Fibroblast of skin of abdomen (primary cell): ENCODE measurements at places on chromosomes 5 and 9.

GRCh38 chr5:170246126-170246870 lies 13.5 kb downstream of the C5orf58 start:
- DNase-seq = no peak

DNA sequence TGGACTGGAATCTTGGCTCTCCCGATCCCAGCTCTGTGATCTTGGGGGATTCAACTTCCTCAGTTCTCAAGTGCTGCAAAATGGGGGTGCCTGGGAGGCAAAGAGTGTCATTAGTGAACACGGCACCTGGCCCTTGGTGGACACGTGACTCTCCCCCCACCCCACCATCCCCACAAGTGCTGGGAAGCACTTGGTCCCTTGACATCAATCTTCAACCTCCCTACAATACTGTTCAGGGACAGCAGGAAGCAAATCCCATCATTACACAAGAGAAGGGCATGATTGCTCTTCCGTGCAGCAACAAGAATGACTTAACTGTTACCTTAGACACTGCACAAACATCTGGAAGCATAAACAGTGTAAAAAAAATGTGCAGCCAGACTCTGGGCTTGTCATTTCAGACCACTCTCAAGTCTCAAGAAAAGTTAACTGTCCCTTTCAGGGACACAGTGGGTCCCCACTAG lies 61.4 kb downstream of the PSMB7 start:
- DNase-seq = peak; percentile 23

- DNase-seq = no peak
These were observed 281.7 kb downstream of the FANCC start for GRCh38 chr9:95035846-95036245.

DNA sequence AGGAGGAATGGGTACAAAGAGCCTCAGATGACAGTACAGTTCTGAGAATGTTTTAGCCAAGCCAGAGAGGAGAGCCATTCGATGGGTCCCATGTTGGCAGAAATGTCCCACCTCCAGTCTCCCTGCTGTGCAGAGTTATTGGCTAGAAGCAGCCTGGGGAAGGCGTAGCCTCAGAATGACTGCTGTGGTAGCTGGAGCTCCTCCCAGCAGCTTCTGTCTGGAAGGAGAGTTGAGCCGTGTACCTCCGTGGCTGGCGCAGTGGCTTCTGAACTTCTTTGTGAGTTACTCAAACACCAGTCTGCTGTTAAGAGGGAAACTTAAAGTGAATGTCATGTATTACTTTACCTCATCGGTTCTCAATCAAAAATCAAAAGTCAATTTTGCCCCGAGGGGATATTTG lies 193.3 kb upstream of the SNX2 start:
- peak; percentile 18 for DNase-seq

- DNase-seq = no peak
These were observed 152.8 kb upstream of the PRLR start for GRCh38 chr5:35383041-35383440.

GRCh38 chr9:135463140-135463539 lies 16.4 kb upstream of the PPP1R26 start:
- DNase-seq = peak; percentile 23

GRCh38 chr5:17355586-17356346 lies 138.3 kb downstream of the BASP1 start:
- DNase-seq = peak; percentile 54

GRCh38 chr5:16589658-16590057 lies 27.1 kb downstream of the RETREG1 start:
- DNase-seq = no peak

DNA sequence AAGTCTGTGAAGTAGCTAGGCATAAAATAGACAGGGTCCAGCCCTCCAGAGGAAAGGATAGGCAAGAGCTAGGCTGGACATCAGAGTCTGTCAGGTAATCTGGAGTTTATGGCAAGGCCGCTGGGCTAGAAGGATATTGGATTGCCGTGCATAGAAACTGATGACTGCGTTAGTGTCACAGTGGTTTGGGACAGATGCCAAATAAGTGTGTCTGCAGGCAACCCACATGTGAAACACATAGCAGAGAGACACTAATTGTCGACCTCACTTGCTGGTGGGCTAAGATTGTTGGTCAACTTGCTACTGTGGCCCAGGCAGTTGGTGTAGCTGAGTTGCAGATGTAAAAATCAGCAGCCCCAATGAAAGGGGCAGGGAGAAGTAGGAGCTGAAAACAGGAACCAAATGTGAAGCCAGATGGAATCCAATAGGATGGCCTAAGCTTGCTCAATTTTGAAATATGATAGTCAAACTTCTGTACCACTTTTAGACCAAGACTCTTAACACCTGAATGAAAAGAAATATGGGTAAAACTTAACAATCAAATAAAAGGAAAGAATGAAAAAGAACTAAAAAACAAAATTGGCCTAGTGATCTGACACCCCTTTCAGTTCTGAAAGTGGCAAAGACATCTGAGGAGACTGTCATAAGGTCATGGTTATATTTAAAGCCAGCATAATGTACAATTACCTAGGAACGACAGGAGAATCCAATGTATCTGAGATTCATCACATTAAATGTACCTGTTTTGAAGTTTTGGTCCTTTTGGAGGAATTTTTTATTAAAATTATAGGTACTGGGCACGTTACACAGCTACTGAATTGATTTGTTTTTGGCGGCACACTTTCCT lies 243.3 kb upstream of the ACTBL2 start:
- peak; percentile 43 for DNase-seq

DNA sequence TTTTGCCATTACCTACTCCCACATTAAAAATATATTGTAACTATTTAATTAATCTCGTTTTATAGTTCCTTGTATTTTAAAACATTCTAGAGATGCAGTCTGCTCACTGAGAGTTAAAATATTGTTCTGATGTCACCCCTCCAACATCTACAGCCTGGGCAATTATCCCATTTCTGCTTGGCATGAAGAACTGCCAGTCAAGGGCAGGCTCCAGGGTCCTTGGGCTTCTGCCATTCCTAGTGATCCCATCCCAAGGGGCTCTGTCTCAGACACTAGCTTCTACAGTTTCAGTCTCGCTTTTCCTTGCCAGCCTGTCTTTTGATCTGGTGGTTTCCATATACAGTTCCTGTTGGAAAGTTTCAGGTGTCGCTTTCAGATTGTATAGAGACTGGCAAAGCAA lies 287.2 kb downstream of the TMEM232 start:
- no peak for DNase-seq

DNA sequence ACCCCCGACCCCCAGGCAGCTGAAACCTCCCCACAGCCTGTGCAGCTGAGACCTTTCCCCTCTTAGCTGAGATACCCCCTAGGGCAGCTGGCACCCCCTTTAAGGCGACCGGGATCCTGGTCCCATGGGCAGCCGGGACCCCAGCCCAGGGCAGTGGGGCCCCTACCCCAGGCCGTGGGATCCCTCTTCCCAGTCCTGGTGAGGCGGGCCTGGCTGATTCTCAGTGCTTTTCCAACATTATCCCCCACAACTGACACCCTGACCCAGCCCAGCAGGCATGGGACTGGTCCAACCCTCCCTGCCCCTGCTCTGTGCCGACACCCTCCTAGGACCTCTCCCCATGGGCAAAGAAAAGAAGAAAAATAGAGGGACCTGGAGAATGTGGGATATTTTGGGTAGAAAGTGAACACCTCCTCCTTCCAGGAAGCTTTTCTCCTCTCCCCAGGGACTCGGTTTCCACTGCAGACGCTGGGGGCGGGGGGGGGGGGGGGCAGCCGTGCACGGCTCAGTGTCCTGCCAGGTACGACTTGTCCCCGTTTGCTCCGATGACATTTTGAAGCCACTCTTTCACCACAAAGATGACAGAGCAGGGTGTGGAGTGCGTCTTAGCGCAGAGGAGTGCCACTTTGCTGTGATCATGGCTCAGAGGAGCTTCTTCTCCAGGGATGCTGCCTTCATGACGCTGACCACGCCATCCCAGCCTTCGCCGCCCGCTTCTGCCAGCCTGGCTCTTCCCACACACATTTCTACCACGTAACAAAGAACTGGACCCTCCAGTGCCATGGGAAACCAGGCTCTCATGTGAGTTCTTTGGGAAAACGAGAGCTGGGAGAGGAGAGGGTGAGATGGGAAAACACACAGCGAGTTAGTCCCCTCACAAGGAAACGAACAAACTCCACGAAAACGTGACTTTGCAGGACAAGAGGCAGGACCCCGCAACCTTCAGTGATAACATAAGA lies 47.5 kb downstream of the MRPL36 start:
- no peak for DNase-seq

- DNase-seq = no peak
These were observed 100.2 kb downstream of the COL5A1 start for GRCh38 chr9:134741846-134742245.

DNA sequence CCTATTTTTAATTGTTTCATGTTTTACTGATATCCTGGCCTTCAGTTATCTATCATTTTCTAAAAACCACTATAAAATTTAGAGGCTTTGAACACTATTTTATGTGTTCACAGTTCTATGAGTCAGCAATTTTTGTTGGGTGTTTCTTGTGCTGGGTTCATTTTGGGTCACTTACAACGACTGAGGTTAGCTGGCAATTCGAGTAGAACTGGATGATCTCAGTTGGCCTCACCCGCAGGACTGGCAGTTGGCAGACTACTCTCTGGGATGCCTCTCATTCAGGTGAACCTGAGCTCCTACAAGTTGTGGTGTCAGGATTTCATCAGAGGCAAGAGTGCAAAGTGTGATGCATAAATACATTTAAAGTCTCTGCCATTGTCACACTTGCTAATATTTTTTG lies 151.0 kb upstream of the PAPPA start:
- peak; percentile 48 for DNase-seq

DNA sequence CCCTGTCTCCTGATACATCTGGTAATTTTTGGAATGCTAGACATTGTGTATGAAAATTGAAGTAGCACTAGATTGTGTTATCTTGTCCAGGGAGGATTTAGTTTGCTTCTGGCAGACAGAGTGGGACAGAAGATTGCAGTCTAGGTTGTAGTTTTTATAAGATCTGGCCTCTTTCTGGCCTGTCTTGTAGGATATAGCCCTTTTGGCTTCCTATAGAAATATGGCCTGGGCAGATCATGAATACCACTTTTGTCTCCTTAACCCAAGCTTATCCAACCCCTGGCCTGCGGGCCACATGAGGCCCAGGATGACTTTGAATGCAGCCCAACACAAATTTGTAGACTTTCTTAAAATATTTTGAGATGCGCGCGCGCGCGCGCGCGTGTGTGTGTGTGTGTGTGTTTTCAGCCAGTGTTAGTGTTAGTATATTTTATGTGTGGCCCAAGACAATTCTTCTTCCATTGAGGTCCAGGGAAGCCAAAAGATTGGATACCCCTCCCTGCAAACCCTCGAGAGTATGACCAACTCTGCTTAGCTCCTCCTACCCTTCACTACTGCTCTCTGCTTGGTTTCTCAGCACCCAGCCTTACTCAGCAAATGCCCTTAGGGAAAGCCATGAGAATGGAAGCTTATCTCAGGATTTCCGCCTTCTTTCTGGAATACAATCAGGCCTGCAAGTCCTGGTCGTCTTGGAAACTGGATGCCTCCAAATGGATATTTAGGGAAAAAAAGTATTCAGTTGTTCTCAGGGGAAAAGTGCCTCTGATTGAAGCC lies 26.5 kb downstream of the ANKRD33B start:
- DNase-seq = no peak

DNA sequence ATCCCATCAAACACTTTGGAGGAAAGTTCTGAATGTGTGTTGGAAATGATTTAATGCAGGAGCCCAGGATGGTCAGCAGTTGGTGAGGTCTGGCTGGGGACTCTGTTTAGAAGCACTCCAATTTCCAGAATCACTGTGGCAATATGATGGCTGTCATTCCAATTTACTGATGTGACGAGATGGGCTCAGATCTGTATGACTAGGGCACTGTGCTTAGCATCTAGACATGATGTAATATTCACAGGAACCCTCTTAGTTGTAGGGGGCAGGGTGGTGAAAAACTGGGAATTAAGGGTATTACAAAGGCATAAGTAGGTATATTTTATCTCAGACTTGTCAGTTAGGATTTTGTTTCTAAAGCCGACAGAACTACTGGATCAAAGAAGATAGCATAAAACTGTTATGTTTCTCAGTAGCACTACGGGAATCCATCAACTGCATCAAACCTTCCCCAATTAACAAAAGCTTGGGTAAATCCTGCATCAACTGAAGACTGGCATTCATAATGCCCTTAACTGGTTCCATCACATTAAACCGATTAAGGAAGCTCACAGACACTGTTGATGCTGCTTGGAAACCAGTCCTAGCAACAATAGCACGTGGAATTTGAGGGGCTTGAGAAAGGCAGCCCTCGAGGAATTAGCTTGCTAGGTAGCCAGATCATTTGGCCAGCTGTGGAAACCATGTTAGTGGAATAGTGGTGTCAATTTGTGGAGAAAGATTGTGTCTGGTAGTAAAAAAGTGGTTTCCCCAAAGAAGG lies 86.1 kb downstream of the SV2C start:
- no peak for DNase-seq

DNA sequence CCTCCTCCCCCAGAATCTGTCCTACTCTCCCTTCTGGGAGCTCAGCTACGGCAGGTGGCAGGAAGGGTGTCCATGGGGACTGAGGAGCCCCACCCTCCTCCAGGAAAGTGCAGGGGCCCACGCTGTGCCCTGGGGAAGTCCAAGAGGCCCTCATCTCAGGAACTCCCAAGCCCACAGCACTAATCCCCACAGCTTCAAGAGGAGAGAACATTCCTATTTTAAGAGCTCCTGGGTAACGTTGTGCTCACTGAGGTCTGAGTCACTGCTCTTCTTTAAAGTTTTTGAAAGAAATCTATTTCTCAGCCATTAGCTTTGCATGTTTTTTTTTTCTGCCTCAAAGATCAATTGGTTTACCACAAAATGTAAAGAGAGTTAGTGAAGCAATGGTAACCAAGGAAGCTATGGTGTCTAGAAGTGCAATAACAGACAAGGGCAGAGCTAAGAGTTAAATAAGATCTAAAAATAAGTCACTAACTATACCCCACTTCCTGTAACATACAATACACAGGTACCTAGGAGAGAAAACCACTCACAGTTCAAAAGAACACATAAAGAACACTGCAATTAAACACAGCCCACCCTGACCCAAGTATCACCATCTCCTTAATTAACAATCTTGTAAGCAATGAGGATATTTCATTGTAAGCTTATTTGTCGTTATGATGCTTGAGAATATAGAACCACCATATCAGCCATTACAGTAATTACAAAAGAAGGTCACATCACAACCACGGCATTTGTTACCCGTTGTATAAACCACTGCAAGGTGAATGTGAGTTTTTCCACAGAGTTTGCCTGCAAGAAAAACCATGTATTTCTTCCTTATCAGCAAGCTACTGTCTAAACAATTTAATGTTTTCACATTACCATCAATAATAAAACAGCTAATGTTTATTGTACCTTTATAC lies 382.3 kb upstream of the SLC30A5 start:
- no peak for DNase-seq

GRCh38 chr9:123105490-123105889 lies 72.0 kb downstream of the GPR21 start:
- no peak for DNase-seq

GRCh38 chr5:59130431-59130830 lies 547.6 kb downstream of the RAB3C start:
- DNase-seq = peak; percentile 29
